Endothelial cell of coronary artery (primary cell): ENCODE measurements at places on chromosomes 7 and 10. TPM values are rescaled to one million over a fixed set of nuclear protein-coding genes. Genes with fewer than 3 reads are reported as not detected.

MTERF1 gene
- total RNA-seq, result 7.7 and 8.1 TPM in 2 replicates

CPED1 gene
- 0.27 and 3.4 TPM in 2 replicates for total RNA-seq

OR2A25 gene
- not detected in 2 replicates for total RNA-seq

SMC3 gene
- 25.0 and 25.2 TPM in 2 replicates for total RNA-seq

OR6V1 gene
- total RNA-seq, result not detected in 2 replicates

PRSS1 gene
- total RNA-seq, result not detected in 2 replicates
